Activated CD4-positive, alpha-beta T cell treated with anti-CD3 and anti-CD28 coated beads, Interleukin-2, amount 50 U/mL, for 1 hour (primary cell): ENCODE measurements at places on chromosomes 5 and 9.

GRCh38 chr9:13351778-13352386 is 72.4 kb upstream of the MPDZ start:
- DNase-seq, result no peak

DNA sequence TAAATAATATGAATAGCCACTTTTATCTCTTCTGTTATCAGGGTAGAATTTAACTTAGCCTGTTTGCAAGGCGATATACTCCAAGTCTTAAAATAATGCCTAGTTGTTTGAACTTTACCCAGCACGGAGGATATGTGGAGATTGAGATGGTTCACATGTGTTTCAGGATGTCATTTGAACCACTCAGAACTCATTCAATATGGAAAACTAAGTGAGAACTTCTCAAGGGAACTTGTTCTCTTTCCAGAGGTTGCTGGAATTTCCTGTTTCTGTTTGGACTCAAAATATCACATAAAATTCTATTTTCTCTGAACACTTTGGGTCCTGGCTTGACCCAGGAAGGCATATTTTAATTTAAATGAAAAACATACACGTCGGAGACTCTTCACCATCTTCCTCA is 139.1 kb upstream of the MYO10 start:
- no peak for DNase-seq

DNA sequence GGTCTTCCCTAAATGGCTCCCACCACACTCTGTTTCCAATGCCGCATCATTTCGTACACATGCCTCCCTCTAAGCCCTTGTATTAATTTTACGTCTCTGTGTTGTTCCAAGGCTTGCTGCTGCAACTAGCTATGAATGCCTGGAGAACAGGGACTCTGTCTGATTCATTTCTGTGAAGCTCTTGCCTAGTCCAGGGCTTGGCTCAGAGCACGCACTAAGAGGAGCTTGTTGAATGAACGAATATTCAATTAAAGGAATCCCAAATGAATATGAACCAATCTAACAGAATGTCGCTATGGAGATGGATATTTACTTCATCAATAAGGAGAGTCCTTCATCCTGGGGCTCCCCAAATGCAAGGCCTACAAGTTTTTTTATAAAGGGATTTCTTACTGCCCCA is 55.3 kb downstream of the TGFBR1 start:
- no peak for DNase-seq

- no peak for DNase-seq
Observed at GRCh38 chr5:143361438-143361837, 42.0 kb downstream of the NR3C1 start.

DNA sequence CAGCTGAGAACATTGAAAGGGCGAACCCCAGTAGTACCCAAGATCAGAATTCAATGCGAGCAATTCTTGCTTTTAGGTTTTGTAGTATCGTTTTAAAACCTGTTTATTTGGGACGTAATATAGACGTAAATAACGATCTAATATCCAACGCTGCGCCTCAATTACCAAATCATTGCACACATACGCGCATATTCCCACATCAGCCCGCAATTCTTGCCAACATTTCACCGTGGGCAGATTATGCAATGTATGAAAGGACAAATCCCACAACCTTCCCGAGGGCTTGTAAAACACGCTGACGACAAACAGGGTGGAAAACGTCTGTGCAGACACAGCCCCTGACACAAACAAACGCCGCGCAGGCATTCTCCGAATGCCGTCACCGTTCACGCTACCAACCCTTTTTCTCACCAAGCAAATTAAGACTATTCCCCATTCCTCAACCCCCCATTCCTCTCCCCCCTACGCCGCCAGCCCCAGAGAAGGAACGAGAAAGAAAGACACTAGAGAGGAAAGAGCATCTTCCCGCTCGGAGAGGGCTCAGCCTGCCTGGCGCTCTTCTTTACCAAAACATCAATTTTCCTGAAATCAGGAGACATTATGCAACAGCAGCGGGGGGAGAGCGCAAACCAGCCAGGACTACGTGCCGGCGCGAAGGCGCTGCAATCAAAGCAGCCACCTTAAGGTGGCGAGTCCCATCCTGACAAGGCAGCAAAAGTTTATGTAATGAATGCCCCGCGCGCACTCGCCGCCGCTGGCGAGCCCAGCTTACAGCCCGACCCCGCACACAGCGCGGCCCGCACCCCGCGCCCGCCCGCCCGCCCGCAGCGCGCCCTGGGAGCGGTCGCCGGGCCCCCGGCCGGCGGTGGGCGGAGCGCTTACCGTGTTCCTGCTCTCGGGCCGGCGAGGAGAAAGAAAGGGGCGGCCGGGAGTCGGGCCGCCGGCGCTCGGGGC is 597 bp downstream of the NFIL3 start:
- peak; percentile 54 for DNase-seq

GRCh38 chr5:52759331-52759730 is 28.4 kb upstream of the ITGA1 start:
- DNase-seq, result no peak

GRCh38 chr5:140000332-140000731 is 42.8 kb downstream of the NRG2 start:
- no peak for DNase-seq

GRCh38 chr5:151661968-151662732 is 24.6 kb downstream of the SPARC start:
- no peak for DNase-seq

DNA sequence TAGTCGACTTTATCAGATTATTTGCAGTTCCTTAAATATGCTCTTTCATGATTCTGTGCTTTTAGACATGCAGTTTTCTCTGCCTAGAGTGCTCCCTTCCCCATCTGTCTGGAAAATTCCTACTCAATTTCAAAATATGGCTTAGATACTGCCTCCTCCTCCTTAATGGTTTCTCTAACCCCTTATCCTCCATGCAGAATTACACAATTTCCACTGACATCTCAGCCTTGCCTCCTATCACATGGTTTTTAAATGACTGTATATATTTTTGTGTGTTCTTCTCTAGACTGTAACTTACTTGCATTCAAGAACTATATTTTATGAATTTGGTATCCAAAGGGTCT is 85.2 kb downstream of the SLC44A1 start:
- DNase-seq, result no peak

- no peak for DNase-seq
Observed at GRCh38 chr5:141762790-141763368, 80.8 kb upstream of the ARAP3 start.

GRCh38 chr5:107437986-107438510 is 232.7 kb downstream of the EFNA5 start:
- DNase-seq, result no peak

GRCh38 chr9:129405089-129405826 is 215.6 kb downstream of the C9orf50 start:
- DNase-seq, result no peak

DNA sequence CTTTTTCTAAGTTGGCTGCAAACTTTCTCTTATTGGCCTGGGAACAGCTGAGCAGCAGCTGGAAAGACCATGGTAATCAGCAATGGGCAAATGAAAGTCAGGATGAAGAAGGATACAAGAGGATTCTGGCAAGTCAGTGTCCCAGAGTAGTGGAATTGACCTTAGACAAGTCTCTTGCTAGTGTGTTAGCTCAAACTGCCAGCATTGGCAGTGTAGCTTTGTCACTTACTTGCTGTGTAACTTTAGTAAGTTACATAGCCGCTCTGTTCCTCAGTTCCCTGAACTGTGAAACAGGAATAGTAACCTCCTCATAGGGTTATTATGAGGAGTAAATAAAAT is 3.6 kb downstream of the ALDH1A1 start:
- no peak for DNase-seq

GRCh38 chr9:108885643-108886348 is 23.7 kb downstream of the ACTL7A start:
- DNase-seq, result no peak

GRCh38 chr5:138148811-138149210 is 9.6 kb upstream of the NME5 start:
- no peak for DNase-seq

GRCh38 chr9:88722753-88723152 is 187.8 kb downstream of the NXNL2 start:
- DNase-seq, result no peak

- DNase-seq, result no peak
Observed at GRCh38 chr5:153491038-153491744, 721 bp downstream of the GRIA1 start.

GRCh38 chr9:125949703-125950460 is 202.7 kb downstream of the PBX3 start:
- DNase-seq, result no peak

DNA sequence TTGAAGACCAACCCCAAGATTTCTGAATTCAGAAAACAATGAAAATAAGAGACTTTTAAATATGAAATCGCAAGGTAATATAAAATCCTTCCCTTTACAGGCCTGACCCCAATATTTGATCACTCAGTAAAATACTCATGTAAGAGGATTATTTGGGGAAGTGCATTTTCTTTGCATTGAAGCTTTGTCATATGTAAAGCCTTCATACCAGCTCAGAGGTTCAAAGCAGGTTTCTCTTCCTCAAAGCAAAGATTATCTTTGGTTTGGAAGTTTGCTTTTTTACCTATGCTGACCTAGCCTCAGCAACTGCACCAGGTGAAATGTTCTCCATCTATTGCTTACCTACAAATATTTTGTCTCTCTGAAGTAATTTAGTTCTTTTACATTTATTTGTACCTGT is 106.5 kb upstream of the PARP8 start:
- no peak for DNase-seq

DNA sequence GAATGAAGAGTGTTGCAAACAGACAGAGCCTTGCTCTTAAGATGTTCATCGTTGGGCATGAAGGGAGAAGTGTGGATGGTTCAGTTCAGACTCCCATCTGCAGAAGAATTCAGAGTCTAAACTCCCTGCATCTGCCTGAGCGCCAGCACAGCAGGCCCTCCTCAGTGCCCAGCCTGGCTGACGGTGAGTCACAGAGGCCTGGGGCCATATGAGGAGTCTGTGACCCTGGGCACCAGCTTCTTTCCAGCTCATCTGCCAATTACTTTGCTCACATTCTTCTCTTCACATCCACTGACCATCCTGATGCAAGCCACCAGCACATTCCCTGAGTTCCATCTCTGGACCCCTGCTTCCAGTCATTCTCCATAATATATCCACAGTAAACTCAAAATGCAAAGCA is 401.1 kb upstream of the TRPC7 start:
- DNase-seq, result no peak

DNA sequence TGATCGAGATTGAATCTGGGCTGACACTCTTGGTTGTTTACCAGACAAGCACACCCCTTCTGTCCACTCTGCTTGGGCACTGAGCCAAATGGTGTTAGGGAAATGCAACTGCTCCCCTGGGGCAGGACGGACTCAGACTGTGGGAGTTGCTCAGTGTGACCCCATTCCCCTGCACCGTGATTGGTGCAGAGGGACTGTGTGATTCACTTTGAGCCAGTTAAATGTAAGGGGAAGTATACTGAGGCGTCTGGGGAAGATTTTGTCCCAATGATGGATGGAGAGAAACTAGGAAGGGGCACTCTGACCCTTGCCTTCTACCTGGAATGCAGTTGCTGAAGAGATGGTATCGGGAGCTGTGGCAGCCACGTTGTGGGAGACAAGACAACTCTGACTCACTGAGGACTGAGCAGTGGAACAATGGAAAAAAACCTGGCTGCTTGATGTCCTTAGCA is 196.0 kb upstream of the ANKRD55 start:
- DNase-seq, result no peak

GRCh38 chr5:117590944-117591343 is 1016.3 kb upstream of the SEMA6A start:
- no peak for DNase-seq

- no peak for DNase-seq
Observed at GRCh38 chr5:33594006-33594405, 153.2 kb downstream of the TARS1 start.

DNA sequence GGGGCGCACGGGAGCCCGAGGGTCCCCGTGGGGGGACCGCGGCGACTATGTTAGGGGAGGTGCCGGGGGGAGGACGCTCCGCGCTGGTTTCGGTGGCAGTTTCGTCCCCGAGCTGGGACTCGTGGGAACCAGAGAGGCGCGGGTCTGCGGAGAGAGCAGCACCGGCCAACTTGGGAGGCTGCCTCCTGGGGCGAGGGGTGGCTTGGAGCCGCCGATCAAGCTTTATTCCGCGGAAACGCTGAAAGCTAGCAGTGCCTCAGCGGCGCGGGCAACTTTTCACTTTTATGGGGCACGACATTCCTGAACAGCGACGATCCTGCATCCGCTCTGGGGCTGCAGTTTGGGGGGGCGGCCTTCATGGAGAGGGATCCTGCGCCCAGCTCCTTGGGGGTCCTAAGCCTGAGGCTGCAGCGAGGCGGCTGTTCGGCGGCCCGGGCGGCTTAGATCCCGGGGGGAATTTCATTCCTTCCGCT is 369 bp downstream of the OCLN start:
- no peak for DNase-seq

- DNase-seq, result no peak
Observed at GRCh38 chr9:128215491-128216409, 12.6 kb downstream of the DNM1 start.

- no peak for DNase-seq
Observed at GRCh38 chr5:112018846-112019245, 261.9 kb upstream of the NREP start.

- no peak for DNase-seq
Observed at GRCh38 chr5:59034498-59035186, 451.8 kb downstream of the RAB3C start.

GRCh38 chr5:99398976-99399375 is 470.2 kb upstream of the CHD1 start:
- no peak for DNase-seq

GRCh38 chr9:624935-625500 is 216.5 kb upstream of the DMRT1 start:
- DNase-seq, result no peak

DNA sequence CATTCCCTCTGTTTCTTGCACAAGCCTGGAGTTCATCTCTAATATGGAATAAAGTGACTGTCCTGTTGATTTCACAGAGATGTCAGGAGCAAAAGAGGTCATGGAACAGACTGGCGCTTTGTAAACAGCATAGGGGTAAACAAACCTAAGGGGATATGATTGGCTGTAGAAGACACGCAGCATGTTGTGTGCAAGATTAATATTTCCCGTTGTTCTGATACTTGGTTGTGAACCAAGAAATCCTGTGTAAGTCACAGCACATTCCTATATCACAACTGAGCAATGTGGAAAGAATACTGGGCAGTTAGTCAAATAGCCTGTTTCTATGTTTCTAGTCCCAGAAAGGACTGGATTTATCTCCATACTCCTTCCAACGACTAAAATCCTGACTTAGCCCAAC is 3.2 kb downstream of the ADAMTS12 start:
- DNase-seq, result no peak

DNA sequence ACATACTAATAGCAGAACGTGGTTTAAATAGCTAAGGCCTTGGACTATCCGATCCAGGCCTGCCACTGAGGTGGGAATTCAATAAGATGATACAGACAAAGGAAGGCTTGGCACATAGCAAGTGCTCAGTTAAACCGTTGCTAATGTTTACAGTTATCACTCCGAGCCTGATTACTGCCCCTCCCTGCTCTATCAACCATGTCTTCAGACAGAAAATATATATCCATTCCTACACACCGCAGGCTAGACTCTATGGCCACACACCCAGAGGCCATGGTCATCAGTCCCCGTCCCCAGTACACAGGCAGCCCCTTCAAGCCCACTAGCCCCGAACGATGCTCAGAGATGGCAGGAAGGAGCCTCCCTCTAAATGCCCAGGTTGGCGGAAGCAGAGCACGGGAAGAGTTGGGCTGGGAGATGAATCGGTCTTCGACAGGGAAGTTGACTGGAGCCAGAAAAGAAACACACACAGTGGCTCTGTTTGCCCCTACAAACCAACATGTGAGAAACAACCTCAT is 49.7 kb upstream of the STXBP1 start:
- no peak for DNase-seq
